ENCODE measurements at places on chromosomes 13 and 19.

GRCh38 chr13:19606152-19606551 is 27.3 kb upstream of the MPHOSPH8 start:
- DNase-seq: no peak

DNA sequence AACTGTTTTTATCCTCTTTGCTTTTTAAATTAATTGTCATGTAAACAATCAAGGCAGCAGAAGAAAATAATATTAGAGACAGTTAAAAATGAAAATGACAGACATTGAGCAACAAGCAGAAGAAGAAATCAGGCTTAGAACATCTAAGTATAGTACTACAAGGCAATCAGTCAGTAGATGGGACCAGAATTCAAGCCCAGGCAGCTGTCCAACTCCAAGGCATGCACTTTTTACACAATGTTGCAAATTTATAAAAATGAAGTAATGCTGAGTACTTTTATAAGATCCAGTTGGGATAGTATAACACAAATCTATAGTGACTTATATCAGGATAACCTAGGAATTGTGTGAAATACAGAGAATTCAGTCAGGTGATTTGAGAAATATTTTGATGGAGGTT is 2815.8 kb downstream of the PCDH9 start:
- no peak for DNase-seq

- DNase-seq: peak; percentile 77
These were observed 33.0 kb downstream of the DEDD2 start for GRCh38 chr19:42184401-42184861.

- DNase-seq: no peak
These were observed 11.8 kb upstream of the F7 start for GRCh38 chr13:113093580-113094409.

DNA sequence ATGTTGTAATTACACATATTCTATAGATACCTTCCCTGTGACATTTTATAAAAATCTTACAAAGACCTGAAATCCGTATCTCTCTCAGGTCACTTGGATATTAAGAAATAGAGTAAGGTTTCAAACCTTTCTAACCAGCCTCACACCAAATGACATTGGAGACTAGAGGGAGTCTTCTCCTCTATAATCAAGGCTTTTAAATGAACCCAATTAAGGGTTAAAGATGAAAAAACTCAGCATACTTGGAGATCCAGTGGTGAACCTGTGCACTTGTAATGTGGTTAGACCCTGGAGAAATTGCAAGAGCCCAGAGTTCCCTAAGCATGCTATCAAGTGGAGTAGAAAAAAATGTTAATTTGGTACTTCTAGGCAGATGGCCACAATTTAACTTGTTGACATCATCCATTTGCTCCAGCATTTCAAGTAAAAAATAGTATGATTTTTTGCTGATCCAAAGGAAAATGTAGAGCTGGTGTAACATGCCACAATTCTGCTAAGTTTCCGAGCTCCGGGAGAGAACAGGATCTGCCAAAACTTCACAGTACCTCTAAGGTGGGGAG is 554.1 kb upstream of the MIR17HG start:
- DNase-seq: no peak

- no peak for DNase-seq
These were observed 6.7 kb downstream of the FGF14 start for GRCh38 chr13:102395174-102395573.

GRCh38 chr13:53200498-53201453 is 172.2 kb downstream of the OLFM4 start:
- no peak for DNase-seq

DNA sequence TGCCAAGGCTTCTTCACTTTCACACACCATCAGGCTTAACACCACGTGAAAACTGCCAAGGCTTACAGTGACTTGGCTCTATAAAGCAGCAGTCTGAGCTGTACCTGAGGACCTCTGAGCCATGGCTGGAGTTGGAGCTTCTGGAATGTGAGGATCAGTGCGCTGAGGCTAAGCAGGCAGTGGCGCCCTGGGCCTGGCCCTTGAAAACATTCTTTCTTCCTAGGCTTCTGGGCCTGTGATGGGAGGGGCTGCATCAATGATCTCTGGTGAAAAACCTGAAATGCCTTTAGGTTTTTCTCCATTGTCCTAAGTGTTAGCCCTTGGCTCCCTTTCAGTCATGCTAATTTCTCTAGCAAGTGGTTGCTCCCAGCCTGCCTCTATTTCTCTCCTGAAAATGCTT is 192.5 kb upstream of the PCDH20 start:
- no peak for DNase-seq

GRCh38 chr13:18951412-18951811 is 230.2 kb downstream of the TUBA3C start:
- DNase-seq: no peak

DNA sequence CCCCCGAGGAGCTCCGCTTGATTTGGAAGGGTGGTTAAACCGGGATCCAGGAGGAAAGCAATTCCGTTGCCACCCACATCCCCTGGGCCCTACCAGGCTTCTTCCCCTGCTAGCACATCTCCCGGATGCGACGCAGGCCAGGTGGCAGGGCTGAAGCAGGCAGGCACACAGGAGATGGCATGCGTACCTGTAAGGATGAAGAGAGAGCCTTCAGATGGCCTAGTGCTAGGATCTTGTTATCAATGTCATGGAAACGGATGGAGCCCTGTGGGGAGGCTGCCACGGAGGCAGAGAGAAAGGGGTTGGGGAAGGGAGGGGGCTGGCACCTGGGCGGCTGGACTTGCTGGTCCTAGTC is 8.5 kb upstream of the SOX1 start:
- no peak for DNase-seq

GRCh38 chr19:16303755-16304154 is 20.9 kb upstream of the KLF2 start:
- DNase-seq: no peak

GRCh38 chr13:65479692-65480091 is 1750.4 kb downstream of the PCDH9 start:
- no peak for DNase-seq

DNA sequence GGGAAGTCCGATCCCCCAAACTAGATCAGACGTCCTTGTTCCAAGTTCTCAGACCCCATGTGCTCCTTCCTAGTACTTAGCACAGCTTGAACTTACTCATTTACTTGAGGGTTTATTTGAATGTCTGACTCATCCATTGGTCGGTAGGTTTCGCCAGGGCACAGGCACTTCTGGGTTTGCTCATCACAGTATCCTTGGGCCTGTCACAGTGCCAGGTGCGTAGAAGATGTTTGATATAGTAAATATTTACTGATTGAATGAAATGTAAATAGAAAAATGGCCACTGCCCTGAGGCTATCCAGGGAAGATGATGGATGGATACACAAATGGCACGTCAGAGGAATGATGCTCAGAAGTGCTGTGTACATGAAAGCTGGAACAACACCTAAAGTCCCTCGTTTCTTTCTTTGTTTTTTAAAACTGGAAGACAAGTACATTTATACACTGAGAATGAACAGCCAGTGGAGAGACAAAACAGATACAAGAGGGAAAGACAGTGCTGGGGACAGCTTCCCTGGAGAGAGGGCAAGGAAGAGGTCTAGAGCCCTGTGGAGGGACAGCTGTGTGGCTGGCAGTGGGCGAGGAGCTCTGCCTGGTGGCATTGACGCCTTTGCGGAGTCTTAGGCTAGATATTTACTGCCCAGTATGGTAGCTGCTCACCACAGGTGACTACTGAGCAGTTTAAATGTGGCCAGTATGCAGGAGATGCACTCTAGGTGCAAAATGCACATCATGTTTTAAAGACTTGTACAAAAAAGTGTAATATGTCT is 31.2 kb upstream of the KL start:
- no peak for DNase-seq

DNA sequence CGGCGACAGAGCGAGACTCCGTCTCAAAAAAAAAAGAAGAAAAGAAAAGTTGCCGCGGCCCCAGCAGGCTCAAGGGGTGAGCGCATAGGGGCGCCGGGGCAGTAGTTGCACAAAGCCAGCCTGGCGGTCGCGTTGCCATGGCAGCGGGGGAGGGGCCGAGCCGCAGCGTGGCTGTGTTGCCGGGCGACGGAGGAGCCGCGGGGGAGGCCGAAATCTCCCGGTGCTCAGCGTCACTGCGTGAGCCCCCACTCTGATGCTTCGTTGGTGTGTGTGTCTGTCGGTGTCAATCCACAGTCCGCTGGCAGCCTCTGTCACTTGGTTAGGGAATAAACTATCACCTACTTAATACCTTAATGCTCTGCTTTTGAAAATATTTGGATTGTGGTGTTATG is 82.9 kb upstream of the C1QTNF9B start:
- DNase-seq: no peak

GRCh38 chr19:52981329-52981728 is 18.6 kb upstream of the ZNF816 start:
- DNase-seq: no peak

GRCh38 chr13:20416223-20416745 is 109.4 kb downstream of the CRYL1 start:
- DNase-seq: no peak

DNA sequence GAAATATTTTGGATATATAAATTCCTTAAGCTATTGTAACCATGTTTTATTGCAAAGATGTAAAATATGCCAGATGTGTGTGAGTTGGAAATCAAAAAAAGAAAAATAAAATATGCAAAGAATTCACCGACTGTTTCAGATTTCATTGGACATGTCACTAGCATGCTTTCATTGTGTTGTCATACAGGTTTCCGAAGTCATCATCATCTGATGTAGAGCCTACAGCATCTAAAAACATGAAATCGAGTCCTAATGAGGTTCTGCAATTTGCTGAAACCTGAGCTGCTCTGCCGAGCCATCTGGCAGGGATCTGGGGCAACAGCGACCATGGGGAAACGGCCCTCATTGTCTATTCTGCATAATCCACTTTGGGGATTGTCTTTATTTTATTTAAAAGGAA is 196.1 kb upstream of the MAB21L1 start:
- DNase-seq: peak; percentile 67

DNA sequence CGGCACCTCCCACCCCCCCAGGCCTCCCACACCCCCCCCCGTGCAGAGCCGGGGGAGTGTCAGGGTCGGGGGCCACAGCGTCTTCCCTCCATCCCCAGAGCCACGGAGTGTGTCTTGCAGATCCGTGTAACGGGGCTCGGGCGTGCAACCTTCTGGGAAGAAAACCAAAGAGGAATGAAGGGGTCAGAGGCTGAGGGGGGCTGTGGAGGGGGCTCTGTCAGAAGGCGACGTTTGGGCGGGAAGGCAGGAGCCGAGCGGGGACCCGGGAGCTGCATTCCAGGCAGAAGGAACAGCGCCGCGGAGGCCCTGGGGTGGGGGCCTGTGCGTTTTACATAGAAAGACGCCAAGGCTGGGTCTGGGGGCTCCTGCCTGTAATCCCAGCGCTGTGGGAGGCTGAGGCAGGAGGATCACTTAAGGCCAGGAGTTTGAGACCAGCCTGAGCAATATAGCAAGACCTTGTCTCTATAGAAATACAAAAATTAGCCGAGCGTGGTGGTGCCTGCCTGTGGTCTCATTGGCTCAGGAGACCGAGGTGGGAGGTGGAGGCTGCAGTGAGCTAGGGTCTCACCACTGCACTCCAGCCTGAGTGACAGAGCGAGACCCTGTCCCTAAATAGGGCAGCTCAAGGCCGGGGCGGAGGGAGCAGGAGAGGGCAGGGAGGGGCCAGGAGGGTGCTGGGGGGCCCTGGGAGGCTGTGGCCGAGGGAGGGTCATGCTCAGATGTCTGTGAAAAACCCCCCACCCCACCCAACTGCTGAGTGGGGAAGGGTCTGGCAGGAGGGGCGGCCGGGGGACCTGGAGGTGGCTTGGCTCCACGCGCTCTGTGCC is 27.8 kb downstream of the ARID3A start:
- no peak for DNase-seq

GRCh38 chr13:93217721-93218261 is 8.8 kb upstream of the GPC6 start:
- DNase-seq: peak; percentile 58

- DNase-seq: peak; percentile 23
These were observed 4.9 kb downstream of the MEIS3 start for GRCh38 chr19:47414469-47414868.

- DNase-seq: no peak
These were observed 11.4 kb upstream of the USP12 start for GRCh38 chr13:27182844-27183497.

GRCh38 chr13:28590461-28590860 is 68.5 kb upstream of the POMP start:
- no peak for DNase-seq

DNA sequence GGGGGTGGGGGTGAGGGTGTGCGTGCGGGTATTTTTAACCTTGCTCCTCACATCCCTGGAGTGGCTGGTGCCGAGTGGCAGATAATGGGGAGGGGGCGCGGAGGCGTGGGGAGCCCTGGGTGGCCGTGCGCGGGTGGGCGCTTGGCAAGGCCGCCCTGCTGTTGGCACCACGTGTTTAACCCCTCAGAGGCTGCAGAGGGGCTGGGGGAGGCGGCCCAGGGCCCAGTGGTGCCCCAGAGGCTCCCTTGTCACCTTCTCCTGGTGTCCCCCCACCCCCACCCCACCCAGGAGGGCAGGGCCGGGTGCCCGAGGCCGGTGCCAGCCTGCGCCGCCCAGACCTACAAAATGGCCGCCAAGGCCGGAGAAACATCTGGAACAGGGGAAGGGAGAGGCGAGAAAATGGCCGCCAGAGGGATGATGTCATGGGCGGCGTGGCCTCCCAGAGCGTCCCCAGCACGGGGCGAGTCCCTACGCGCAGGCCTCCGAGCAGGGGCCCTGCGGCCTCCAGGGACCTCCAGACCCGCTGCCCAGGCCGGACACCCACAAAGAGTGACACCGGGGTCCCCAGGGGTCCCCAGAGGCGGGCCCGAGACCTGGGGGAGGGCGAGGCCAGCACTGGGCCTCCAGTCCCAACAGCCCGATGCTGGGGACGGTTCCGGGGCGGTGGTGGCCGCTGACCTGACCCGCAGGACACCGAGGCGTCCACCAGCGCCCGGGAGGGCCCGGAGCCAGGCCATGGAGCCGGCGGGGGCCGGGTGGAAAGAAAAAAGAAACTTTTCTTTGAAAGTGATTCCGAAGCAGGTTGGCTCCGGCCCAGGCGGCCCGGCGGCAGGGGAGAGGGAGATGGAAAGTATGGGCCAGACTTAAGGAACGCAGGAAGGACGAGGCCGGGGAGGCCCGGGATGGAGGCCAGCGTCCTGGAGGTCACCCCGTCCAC is 38.2 kb downstream of the NFIC start:
- no peak for DNase-seq

GRCh38 chr13:79802389-79803085 is 321.6 kb downstream of the NDFIP2 start:
- DNase-seq: peak; percentile 83

GRCh38 chr13:113183450-113184129 is 24.9 kb downstream of the PCID2 start:
- no peak for DNase-seq

GRCh38 chr13:79231887-79232286 is 174.2 kb downstream of the RBM26 start:
- DNase-seq: no peak

GRCh38 chr13:27824121-27824520 is 31.8 kb downstream of the GSX1 start:
- DNase-seq: no peak

- DNase-seq: no peak
These were observed 80.0 kb downstream of the NDFIP2 start for GRCh38 chr13:79560954-79561353.
